Ascending aorta (tissue), 2 donors: ENCODE measurements at places on chromosomes 12 and 14. TPM values are rescaled to one million over a fixed set of nuclear protein-coding genes. Genes with fewer than 3 reads are reported as not detected.

- H3K4me3 ChIP-seq: no peak overlapping the region
- H3K36me3 ChIP-seq: no peaks in the 10 kb centered on the region
- H3K27ac ChIP-seq: no peak overlapping the region
- no peak for DNase-seq
These were observed 111.5 kb downstream of the NT5DC3 start for GRCh38 chr12:103729499-103729898.

DNA sequence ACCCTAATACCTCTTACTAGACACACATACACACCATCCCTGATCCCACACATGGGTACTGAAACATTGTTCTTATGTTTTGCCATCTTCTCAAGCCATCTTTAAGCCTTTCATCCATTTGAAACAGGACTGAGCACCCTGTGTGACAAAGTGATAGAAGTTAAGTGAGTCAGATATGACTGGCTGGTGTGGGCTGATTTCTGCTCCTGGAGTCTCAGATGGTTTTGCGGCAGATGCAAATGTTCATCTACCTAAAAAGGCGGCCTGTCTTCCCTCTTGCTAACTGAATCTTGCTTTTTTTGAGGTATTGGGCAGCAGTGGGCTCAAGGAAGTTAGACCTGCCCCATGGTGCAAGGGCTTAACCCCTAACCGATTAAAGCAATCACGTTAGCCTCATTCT lies 30.4 kb upstream of the PKP2 start:
- H3K27ac ChIP-seq: no peak overlapping the region
- H3K4me3 ChIP-seq: no peak overlapping the region
- H3K4me1 ChIP-seq: no peaks in the 10 kb centered on the region
- H3K27me3 ChIP-seq: no peaks in the 10 kb centered on the region
- DNase-seq: no peak
- no peaks in the 10 kb centered on the region for H3K36me3 ChIP-seq

DNA sequence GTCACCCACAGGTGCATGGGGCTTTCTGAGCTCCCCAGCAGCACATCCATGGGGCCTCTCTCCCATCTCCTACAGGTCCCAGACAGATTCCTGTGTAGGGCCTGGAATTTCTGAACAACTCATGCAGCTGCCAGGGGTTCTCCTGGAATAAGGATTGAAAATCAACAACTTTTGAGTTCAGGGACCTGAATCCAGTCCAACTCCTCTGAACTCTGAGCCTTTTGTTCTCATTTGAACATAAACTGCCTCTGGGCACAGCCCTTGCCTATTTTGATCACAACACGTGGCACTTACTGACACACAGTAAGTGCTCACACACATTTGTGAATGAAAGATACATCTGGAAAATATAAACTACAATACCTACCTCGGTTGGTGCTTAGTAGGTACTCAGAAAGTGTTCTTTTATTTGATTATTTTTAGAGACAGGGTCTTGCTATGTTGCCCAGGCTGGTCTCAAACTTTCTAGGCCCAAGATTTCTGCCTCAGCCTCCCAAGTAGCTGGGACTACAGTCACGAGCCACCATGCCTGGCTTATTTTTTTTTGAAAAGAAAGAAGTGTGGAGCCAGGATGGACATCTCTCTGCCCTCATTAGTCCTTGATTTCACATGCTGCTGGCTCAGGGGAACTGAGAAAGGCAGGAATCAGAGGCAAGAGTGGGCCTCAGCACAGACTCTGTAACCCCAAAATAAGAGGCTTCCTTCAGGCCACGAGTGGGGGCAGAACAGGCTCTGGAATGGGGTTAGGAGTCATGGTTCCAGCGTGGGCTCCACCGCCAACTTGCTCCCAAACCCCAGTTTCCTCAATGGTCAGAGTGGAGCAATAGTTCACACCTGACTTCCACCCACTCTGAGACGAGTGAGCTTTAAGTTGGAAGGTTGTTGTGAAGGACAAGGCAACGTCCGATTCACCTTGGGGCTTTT lies 27.0 kb downstream of the SYNE3 start:
- no peaks in the 10 kb centered on the region for H3K36me3 ChIP-seq
- H3K4me3 ChIP-seq: no peak overlapping the region
- peaks cover 24% of the 10 kb centered on the region for H3K4me1 ChIP-seq
- H3K27me3 ChIP-seq: no peaks in the 10 kb centered on the region
- DNase-seq: no peak
- H3K27ac ChIP-seq: peak overlapping the region; percentile 83

DNA sequence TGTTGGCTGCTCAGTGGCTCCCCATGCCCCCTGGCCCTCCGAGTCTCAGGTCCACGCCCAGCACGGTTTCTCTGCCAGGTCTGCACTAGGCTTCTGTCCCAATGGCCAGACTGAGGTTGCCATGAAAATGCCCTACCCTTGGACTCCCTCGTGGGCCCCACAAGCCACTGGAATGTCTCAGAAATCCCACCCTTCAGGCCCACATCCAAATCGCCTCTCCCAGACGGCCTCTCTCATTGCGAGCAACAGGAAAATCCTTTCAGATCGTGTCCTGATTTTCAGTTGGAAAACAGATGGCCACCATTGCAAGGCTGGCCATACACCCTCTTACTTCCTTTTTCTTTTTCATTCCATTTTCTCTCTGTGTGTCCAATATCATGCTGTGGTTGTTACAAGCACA lies 77.3 kb downstream of the IRF2BPL start:
- H3K27me3 ChIP-seq: no peaks in the 10 kb centered on the region
- H3K4me1 ChIP-seq: peaks cover 39% of the 10 kb centered on the region
- H3K4me3 ChIP-seq: no peak overlapping the region
- H3K36me3 ChIP-seq: no peaks in the 10 kb centered on the region
- no peak for DNase-seq

Gene SLC39A2
- total RNA-seq: not detected

Gene ZC2HC1C
- not detected for total RNA-seq

Gene SPIC
- total RNA-seq: not detected
